Stimulated activated CD8-positive, alpha-beta memory T cell treated with anti-CD3 and anti-CD28 coated beads, Interleukin-7, amount 100 ng/mL, for 4 hours (primary cell): ENCODE measurements at places on chromosomes 16 and 17.

GRCh38 chr17:82772026-82772425 is 20.2 kb downstream of the TBCD start:
- DNase-seq: no peak

DNA sequence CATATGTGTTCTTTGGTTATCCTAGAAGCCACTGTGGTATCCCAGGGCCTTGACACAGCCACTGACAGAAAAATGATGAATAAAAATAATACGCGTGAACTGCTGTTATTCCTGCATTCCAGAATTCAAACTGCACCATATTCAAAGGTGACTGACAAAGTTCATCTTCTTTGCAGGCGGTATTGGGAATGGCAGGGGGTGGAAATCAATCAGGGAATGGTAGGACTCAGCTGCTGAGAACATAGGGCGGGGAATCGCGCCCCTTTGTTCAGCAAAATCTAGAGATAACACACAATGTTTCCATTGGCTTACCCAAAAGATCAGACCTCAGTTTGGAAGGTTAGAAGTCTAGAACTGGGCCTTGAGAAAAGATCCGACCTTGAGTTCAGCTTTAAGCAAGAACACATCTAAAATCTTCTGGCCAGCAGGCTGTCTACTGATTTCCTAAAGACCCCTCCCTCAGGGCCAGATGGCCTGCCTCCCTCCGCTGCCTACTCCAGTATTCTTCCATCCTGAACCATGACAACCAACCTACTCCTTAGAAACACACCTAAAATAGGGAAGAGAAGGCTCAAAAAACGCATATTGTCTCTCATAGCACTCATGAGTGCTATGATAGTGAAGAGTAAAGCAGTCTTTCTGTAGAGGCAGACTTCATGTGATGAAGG is 34.1 kb downstream of the CDK5R1 start:
- no peak for DNase-seq

DNA sequence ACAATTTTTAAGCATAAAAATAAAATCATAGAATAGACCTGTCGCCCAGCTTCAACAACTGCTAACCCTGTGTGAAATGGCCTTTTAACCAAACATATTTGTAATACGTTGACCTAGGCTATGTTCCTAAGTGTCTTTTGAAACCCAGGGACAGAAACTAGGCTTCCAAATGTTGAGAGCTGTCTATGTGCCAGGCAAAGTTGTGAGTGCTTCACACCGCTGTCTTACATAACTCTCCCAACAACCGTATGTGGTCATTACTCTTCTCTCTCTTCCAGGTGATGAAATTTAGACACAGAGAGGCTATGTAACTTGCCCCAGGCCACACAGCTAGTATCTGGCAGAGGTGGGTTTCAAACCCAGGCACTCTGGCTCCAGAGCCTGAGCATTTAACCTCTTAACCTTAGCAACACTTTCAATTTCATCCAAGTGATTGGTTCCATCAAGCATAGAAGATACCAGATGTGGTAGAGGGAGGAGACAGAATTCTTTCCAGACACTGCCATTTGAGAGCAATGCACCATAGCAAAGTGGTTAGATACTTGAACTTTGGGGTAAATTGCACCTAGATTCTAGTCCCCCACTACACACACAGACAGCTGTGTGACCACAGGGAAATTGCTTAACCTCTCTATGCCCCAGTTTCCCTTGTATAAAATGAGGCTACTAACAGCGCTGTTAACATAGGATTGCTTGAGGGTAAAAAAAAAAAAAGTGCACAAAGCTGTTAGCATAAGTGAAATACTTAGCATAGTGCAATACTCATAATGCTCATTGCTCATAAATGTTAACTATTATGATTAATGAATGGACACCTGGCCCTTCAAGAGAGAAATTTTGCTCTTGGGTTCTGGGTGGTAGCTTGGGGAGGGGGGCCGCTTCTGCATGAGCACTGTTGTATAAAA is 160.6 kb downstream of the IRX3 start:
- no peak for DNase-seq

DNA sequence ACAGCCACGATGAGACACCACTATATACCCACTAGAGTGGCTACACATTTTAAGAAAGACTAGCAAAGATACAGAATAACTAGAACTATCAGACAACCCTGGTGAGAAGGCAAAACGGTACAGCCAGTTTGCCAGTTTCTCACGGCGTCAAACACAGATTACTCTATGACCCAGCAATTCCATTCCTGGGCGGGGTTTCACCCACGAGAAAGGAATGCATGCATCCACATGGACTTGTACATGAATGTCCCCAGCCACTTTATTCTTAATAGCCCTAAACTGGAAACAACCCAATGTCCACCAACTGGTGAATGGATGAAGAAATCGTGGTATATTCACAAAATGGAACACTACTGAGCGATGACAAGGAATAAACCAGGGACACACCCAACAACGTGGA is 74.5 kb downstream of the MYH10 start:
- no peak for DNase-seq

- no peak for DNase-seq
These were observed 21.2 kb downstream of the PEMT start for GRCh38 chr17:17570140-17570797.

GRCh38 chr16:69494991-69495392 is 70.6 kb downstream of the CYB5B start:
- DNase-seq: peak; percentile 13

- DNase-seq: no peak
These were observed 1.9 kb downstream of the HNF1B start for GRCh38 chr17:37742762-37743611.

- no peak for DNase-seq
These were observed 443.8 kb downstream of the MAF start for GRCh38 chr16:79156761-79157160.

DNA sequence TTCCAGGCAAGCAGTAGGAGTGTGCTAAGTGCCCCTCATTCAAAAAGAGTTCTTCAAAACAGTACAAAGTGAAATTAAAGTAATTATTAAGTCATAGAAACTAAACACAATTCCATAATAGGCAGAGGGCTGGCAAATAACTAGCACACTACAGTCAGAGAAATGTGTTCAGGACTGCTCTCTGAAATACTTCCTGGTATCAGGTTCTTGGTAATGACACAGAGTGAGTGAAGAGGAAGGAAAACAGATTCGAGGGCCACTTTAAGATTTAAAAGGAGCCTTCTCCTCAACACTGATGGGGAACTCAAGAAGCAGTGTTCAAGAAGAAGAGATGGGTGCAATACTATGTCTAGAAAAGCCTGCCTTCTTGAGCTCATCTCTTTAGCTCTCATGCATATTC is 139.2 kb downstream of the TOX3 start:
- DNase-seq: no peak

- DNase-seq: no peak
These were observed 1.7 kb downstream of the KRT222 start for GRCh38 chr17:40663252-40663651.

- DNase-seq: no peak
These were observed 981 bp upstream of the UNC13D start for GRCh38 chr17:75845058-75845711.

GRCh38 chr17:38730526-38731379 is 612 bp downstream of the CISD3 start:
- no peak for DNase-seq

DNA sequence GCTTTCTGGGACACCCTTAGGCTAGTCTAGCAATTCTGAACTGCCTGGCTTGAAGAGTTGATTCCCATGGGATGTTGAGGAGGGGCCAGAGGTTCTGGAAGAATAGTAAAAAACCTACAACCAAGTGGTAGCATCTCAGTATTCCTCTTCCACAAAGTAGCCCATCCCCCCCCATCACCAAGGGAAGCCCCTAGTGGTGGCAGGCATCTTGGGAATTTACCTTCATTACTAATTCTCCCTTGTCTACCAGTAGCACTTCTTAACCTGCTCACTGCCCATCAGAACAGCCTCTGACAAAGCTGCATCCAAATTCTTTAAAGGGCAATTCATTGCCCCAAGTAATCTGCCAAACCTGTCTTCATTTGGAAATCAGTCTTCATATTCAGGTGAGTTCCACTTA is 12.8 kb upstream of the RAB11FIP4 start:
- DNase-seq: no peak

DNA sequence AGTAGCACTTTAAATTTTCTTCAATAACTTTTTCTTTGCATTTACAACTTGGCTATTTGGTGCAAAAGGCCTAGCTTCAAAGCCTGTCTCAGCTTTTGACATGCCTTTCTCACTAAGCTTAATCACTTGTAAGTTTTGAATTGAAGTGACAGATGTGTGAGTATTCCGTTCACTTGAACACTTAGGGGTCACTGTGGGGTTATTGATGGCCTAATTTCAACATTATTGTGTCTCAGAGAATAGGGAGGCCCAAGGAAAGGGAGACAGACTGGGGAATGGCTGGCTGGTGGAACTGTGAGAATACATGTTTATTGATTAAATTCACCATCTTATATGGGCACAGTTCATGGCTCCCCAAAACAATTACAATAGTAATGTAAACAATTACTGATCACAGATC is 84.1 kb downstream of the TAOK1 start:
- no peak for DNase-seq

- DNase-seq: no peak
These were observed 1472.4 kb upstream of the GOT2 start for GRCh38 chr16:60206516-60206915.

DNA sequence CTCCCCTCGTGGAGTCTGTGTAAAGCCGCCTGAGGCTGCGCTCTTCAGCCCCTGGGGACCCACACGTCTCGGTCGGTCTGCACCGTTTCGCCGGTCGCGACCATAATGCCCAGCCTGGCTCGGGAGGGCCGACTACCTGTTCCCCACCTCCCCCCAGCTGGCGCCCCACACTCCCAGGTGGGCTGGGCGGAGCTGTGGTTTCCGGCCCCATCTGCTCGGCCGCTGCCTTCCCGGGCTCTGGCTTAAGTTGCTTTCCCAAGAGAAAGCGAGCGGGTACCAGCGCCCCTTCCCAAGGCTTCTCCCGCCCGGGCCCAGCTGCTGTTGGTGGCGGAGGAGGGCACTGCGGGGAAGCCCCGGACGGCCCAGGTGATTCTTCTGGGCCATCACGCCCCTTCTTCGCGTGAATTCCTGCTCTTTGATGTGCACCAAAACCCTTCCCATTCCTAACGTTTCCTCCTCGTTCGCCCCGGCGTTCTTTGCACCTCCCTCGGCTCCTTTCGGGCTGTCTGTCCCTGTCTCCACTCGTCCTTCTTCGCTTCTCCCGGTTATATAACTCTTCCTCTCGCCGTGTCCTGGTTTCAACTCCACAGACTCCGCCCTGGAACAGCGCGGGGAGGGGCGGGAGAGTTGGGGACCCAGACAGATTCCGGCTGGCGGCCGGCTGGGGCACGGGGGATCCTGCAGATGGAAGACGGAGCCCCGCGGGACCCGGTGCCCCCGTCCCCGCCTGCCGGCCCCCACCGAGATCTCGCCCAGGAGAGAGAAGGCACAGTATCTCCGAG is 2.0 kb downstream of the KDM6B start:
- no peak for DNase-seq

- DNase-seq: no peak
These were observed 5.4 kb upstream of the SLC5A2 start for GRCh38 chr16:31477220-31478216.

DNA sequence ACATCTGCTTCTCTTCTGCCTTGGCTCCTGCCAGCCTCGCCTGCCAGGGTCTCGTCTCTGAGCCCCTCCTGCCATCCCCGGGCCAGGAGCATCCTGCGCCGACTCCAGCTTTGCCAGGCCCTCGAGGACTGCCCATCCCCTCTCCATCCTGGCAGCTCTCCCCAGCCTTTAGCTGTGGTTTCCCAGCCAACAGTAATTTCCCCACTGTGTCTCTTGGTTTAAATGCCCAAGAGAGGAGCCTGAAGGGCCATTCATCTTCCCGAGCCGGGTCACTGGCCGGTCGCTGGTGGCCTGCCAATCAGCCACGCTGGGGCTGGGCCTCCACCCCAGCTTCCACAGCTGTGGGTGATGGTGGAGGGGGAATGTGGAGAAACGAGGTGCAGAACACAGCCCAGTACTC is 47.8 kb downstream of the MRC2 start:
- no peak for DNase-seq

DNA sequence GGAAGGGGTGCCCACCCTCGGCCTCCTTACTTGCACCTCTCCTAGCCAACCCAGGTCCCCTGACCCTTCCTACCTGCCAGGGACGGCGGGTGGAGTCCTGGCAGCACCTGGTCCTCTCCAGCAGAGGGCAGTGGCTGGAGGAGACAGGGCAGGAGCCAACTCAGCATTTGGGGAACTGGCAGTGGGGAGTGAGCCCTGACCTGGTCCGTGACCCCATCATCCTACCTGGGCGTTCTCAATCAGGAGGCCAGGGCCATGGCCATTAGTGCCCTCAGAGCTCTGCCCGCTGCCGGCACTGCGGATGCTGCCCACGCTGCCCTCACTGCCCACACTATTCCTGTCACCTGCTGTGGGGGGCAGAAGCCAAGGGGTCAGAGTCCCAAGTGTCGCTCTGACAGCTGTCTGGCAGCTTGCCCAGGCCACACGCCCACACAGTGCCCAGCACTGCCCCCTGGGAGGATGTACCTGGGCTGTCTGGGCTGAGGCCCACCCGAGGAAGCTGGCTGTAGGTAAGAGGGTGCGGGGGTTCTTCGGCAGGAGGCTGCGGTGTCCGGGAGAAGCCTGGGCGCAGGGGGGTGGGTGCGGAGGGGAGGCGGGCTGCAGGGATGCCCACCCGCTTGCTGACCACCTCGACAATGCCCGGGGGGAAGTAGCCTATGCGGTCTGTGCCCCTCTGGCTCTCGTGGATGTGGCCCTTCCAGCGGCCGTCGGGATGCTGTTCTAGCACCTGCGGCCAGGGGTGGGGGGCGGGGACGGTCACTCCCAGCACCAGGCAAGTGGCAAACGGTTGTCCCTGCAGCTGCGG is 10.8 kb downstream of the CASKIN2 start:
- DNase-seq: no peak

DNA sequence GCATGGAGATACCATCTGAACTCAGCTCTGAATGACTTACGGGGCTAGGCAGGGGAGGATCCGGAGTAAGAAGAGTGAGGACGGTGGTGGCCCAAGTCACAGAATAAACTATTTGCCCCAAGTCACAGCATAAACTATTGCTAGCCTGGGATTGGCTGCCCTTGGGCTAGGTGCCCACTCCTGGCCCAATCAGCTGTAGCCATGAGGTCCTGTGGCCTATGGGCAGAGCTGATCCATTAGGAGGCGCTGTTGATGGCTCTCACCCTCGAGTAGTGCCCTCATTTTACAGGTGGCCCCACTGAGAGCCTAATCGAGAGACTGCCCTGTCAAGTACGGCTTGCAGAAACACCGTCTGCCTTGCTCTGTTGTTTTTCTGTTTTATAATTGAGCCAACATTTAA is 62.3 kb upstream of the ZNF423 start:
- no peak for DNase-seq

- no peak for DNase-seq
These were observed at the start of gene CRYM for GRCh38 chr16:21277927-21278706. TSS of gene CRYM (minus strand) at chr16:21278290. CDS start at chr16:21278251, 39 bp downstream.

DNA sequence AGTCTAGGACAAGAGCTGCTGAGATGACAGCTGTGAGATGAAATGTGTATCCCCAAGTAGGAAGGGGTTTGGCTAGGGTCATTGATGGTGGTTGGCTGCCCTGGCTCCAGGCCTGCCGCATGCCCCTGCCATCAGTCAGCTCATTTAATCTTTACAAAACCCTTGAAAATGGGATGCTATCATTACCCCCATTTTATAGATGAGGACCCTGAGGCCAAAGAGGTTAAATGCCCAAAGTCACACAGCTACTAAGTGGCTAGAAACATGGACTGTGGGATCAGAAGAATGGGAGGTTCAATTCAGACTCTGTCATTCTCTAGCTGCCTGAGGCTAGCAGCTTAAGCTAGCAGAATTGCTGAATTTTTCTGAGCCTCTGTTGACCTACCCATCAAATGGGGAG is 198.8 kb downstream of the MAF start:
- DNase-seq: no peak
